SHP77 (cell line): ENCODE measurements at places on chromosomes 13 and 19.

GRCh38 chr19:55042688-55043087 lies 4.6 kb upstream of the GP6 start:
- no peak for DNase-seq

- DNase-seq = no peak
These were observed 51.2 kb downstream of the FLT3 start for GRCh38 chr13:28049215-28049614.

DNA sequence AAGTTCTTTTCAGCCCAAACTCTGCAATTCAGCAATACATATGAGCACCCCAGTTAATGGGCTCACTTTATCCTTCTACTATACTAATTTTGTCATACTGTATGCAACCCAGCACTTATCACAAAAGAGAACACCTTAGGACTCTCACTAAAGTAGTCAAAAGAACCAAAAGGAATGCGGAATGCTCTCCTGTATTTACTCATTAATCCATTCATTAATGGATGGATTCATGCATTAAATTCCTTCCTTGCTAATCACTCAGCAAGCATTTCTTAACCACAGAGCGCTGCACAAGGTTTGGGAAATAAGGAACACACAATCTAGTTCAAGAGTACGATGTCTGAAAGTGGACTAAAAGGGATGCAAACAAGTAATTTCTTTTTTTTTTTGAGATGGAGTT lies 12.8 kb upstream of the DOCK9 start:
- no peak for DNase-seq

DNA sequence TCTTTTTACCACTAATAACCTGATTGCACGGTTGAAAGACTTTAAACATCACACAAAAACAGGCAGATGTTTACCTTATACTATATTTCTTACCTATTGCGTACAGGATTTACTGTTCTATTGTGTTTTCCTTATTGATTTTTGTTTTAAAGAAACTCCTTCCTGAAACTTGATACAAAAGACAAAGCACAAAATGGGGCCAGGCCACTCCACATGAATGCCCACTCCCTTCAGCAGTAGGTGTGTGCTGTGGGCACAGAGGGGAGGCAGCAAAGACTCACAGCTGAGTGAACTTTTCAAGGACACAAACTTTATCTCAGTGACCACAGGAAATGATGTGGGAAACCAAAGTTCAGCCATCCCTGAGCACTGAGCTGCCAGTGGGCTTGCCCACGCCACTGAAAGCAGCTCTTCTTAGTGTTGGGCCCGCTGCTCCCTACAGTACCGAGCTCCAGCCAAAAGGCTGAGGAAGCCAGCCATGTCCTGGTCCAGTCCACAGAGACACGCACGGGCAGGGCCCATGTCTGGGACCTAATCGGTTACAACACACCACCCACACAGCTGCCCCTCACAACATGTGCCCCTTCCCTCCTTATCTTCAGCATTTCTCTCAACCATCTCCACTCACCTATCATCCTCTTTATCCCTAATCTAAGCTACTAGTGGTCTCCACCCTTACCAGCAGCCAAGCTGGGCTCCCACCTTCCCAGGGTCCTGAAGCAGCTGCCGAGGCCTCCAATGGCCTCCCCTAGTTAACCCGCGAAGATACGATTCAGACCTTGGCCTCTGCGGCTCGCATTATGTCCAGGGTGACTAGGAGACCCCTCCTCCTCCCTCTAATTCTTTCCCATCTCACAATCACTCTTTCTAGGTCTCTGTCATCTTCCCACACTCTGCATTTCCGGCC lies 39.5 kb downstream of the ATP7B start:
- DNase-seq = no peak

DNA sequence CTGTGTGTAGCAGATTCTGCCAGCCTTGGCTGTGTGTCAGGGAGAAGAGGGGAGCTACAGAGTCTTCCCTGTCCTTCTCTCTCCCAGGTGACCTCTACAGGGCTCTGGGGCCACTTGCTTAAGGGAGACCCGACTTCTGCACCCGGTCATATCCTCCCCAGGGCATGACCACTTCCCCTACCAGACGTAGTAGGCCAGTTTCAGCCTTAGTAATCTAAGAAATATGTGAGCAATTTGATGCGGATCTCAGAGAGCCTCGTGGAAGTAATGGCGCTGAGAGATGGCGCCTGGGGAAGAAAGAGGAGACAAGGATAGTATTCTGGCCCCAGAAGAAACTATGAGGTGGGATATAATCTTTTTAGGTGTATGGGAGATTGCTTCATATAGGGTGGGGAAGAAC lies 41.9 kb downstream of the NFIX start:
- no peak for DNase-seq

DNA sequence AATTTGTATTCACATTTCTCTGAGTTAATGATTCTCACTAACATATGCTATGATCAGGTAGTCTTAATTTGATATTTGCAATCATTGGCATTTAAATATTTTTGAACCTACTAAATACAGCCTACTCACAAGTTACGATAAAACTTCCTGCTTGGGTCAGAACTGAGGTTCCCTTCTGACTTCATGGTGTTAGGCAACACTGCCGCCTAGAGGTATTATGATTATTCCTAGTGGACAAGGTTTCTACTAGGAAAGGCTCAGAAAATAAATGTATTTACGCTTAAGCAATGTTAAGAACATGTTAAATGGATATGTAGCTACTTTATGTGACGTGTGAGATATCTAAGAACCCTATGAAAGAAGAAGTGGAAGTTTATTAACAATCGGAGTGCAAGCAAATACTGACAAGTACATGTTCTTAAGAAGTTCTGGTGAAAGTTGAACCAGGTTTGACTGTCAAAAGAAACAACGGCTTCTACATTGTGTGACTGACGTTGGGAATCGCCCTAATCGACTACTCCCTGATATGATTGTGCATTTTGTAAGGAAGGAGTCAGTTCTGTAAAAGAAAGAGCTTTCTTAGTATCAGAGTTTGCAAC lies 1395.8 kb downstream of the SLITRK5 start:
- peak; percentile 70 for DNase-seq

DNA sequence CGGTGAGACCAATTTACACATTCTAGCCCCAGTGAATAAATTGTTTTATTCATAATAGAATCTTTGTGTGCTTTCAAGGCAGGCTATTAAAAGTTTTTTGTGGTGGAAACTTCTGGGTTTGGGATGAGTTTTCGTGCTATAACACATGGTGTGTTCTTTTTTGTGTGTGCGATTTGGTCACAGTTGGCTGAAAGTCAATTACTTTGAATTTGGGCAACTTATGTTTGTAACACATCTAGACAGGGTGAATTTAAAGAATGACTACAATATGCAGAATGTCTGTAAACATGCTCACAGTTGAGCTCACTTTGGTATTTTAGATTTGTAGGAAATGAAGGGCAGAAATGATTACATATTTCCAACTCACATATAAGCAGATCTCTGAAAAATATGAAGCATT lies 307.1 kb downstream of the OXGR1 start:
- no peak for DNase-seq

GRCh38 chr19:2337329-2337707 lies 8.8 kb downstream of the SPPL2B start:
- DNase-seq = peak; percentile 73

DNA sequence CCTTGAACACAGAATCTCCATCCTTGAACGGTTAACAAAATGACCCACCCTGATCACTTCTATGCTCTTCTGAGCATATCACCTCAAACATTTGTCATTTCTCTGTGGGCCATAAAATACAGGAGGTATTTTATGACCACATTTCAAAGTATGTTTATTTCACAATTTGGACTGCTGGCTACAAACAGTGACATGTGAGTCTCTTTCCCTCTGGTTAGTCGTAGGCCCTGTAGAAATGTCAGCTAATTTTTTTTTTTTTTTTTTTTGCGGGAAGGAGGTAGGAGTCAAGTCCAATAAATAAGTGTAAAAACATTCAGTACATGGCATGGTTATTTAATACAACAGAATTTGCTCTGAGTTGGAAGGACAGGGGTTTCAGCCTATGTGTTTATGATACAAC lies 70.7 kb downstream of the FOXO1 start:
- DNase-seq = no peak

DNA sequence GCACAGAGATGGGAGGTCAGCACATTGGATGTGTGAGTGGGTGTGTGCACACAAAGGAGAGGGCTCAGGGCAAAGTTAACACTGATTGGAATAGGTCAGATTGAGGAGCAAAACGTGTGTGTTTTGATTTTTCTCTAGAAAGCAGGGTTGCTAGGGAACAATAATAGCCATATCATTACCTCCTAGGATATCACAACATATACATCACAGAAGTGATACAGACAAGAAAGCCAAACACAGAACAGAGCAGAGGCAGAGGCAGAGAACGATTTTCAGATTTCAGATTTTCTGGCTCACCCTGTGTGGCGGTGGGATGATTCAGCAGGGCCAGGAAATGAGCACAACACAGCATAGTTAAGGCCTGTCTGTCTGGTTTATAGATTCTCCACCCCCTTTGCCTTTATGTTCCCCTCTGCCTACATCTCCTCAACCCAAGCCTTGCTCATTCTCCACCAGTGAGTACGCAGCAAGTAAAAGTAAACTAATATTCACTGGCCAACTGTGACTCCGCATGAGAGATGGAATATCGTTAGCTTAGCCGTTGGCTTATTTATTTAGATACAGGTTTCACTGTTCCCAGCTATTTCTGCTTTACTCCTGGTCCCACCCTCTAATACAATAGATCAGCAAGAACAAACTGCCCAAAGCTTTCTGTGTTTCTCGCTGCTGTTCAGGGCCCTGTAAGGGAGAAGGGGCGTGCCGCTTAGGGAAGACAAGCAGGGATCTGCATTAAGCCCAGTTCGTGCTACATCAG lies 182.7 kb upstream of the TSC22D1 start:
- DNase-seq = peak; percentile 7

- no peak for DNase-seq
These were observed 7.6 kb downstream of the CEBPG start for GRCh38 chr19:33381101-33381500.
